ENCODE measurements at places on chromosomes 5 and 9.

DNA sequence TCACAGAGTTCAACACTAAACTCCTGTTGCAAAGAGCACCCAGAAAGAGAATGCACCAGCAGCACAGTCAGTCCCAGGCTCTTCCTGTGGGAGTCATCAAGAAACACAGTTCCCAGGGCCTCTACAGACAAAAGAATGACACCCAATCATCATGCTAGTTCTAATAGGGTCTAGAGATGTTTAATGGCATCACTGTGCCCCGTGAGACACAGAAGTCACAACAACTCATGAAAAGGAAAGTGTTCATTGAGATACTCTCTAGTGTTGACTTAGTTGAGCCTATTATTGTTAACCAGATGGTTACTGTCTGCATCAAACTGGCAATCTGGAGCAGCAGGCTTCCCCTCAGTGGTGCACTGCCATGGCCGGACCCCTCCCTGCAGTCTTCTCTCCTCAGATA is 1.6 kb downstream of the KLHL3 start:
- no peak for DNase-seq

DNA sequence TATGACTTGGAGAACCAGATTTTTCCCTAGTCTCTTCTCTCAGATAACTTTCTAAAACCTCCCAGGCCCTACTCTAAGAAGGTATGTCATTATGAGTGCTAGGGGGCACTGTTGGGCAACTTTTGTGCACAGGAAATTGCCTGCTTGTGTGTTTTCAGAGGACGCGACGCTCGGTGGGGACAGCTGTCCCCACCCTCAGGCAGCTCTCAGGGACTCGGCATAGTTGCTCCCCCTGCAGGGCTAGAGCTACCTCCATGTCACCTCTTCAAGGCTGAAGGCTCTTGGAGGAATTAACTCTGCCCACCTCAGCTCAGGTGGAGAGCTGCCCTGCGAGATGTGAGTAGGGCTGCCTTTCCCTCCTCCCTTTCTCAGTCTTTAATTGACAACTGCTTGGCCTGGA is 10.2 kb upstream of the TIFAB start:
- DNase-seq, result peak; percentile 68

DNA sequence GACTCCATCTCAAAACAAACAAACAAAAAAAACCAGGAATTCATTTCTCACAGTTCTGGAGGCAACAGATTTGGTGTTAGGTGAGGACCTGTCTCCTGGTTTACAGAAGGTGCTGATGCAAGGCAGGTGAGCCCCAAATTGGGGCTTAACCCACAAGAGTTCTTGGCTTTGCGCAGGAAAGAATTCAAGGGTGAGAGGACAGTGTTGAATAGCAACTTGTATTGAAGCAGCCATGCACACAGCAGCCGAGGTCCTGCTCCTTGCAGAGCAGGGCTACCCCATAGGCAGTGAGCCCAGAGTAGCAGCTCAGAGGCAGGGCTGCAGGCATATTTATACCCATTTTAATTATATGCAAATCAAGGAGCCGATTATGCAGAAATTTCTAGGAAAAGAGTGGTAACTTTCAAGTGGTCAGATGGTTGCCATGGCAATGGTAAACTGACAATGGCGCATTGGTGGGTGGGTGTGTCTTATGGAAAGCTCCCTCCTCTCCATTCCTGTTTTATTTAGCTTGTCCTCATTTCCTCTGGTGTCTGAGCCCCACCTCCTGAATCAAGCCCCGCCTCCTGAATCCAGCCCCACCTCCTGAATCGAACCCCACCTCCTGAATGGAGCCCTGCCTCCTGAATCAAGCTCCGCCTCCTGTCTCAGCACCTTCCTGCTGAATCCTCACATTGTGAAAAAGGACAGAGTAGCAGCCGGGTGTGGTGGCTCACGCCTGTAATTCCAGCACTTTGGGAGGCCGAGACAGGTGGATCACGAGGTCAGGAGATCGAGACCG is 34.5 kb upstream of the COL5A1 start:
- peak; percentile 46 for DNase-seq

DNA sequence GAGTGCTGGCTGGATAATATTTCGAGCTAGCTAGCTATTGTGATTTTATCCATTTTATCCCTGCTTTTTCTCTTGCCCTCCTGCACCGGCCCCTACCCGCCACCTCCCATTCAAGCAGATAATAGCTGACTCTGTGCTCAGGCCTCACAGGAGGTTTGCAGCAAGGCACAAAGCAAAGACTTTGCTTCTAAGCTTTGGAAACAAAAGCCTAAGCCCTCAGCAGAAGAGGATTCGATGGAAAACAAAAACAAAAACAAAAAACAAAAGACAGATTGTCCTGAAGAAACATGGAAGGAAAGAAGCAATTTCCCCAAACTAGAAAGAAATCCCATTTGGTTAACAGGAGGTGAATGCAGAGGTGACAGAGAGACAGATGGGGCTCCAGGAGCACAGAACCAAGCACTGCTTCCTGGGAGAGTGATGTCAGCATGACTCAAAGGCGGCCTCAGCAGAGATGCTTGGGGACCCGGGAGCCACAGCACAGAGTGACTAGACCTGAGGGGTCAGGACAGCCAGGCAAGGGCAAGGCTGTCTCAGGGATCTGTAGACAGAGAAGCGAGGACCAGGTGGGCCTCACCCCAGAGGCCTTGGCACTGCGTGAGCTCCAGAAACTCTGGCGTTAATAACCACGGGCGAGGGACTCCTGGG is 28.4 kb downstream of the MTX3 start:
- DNase-seq, result no peak

DNA sequence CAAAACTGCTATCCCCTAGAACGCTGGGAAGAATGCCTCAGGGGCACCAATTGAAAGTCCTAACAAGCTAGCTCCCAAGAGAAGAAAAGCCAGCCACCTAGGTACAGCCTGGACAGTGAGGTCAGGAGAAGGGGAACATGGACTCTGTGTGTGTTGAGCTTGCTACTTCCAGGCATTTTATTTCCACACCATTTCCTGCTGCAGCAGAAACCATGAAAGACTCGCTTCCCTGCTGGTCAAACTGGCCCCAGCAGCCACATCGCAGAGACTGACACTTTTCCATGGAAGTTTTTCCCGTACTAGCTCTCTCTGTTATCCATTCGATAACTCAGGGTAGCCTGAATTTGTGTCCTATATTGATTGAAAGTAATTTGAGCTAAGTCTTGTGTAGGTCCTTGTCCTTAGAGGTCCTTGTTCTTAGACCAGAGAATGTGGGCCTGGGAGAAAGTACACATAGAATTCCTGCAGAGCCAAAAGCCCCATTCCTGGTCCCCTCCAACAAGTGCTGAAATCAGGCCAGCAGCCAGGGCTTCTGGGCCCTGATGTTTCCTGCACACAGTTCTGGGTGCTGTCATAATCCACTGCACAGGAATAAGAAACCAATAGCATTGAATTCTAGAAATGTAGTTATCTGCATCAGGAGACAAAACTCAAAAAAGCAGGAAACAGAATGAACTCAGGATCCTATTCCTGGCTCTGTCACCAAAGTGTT is 96.6 kb downstream of the BRINP1 start:
- DNase-seq, result no peak

DNA sequence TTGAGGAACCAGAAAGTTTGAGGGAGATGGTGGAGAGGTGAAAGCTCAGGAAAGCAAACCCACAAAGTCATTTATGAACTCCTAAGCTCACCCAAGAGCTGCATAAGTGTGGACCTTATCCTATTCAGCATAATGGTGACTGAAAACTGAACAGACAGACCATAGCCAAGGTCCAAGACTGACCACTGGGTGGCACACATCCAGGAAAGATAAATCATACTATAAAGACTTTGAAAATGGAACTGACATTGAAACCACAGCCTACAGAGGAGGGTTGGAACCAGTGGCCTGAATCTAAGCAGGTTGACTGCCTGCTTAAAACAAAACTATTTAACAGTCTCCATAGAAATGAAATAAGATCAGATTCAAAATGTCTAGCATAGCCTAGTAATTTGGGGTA is 121.0 kb upstream of the RGS7BP start:
- DNase-seq, result peak; percentile 1

DNA sequence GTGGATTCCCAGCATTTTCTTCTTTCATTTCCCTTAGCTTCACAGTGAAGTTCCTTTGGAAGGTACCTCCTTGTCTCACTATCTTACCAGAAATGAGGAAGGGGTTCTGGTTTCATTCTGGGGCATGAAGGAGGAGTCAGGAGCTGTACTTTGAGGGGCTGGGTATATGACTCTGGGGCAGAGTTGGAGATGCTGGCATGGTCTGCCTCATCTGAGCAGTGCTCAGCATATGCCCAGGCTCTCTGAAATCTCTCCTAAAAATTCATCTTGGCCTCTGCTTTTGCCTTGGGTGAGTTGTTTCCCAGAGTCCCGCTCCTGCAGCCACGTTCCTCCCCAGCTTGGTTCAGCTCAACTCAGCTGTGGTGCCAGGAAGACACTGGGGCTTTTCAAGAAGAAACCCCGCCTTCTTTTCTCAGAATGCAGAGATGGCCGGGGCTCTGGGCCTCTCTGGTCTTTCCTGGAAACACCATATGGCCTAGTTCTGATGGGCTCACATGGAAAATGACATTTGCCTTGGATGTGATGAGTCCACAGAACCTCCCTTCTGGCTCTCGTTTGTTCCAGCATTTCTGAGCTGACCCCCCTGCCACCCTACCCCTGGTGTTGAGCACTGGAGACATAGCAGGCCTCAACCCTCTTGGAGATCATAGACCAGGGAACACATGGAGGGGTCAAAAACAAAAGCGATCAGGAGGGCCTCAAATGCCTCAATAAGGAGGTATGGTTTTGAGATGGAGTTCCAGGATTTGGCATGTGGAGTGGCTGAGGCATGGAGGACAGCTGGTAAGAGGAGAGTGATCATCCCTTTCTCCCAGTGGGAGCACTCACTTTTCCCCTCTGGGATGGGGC is 12.0 kb upstream of the TGFBR1 start:
- DNase-seq, result no peak

DNA sequence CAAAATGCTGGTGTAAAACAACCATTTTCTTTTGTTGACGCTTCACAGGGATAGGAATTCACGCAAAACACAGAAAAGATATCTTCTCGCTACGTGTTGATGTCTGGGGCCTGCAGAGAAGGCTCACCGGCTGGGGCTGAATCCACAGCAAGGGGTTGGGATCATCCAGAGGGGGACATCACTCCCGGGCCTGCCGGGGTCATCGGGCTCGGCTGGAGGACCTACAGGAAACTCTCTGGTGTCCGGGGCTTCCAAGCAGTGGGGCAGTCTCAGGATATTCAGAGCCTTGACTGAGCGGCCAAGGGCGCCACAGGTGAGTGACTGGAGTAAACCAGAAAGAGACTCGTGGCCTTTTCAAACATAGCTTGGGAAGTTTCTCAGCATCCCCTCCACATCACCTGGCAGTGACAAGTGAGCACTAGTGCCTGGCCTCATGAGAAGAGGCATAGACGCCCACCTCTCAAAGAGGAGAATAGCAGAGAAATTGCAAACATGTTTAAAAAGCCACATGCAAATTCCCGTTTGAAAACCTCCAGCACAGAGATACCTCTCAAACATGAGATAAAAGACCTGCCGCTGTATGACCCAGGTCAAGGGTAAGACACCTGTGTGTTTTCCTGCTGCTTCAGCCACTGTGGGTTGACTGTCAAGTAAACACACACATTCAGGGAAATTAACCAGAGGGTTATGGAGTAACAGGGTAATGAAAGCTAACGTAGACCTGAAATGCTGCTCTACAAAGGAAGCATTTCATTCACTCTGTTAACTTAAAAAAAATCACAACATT is 50.8 kb upstream of the SIMC1 start:
- no peak for DNase-seq

- DNase-seq, result no peak
Measured at GRCh38 chr5:159241946-159242552, 21.0 kb upstream of the UBLCP1 start.

DNA sequence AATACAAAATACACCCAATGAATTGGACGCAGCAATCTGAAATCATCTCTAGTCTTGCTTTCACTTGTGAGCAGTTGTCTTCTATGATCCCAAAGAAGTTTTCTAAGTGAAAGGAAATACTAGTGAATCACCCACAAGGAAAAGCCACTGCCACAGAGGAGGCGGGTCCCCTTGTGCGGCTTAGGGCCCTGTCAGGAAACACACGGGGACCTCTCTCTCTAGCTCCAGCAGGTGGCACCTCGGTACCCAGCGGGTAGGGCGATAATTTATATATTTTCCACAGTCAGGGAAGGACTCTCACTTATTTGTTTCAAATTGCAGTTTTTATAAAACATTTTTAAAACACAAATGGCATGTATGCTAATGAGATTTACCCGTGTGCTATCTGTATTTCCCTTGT is 417.1 kb downstream of the KDM4C start:
- peak; percentile 13 for DNase-seq

- peak; percentile 66 for DNase-seq
Measured at GRCh38 chr5:146690880-146691355, 174.9 kb upstream of the GPR151 start.

DNA sequence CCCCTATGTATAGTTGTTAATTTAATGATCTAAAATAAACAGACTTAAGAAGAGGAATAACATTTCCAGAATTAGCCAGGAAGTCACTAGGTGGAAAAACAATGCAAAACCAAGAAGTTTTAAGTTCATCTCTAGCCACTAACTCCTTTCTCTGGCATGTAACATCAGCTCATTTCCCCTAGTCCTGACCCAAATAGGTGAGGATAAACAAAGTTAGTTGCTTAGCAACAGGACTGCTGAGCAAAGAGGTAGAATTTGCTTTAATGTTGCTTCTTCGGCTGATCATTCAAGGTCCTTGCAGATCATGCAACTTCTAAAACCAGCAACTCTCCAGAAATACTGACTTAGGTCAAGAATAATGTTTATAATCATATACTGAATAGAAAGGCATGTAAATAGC is 675.8 kb downstream of the CETN3 start:
- DNase-seq, result no peak

DNA sequence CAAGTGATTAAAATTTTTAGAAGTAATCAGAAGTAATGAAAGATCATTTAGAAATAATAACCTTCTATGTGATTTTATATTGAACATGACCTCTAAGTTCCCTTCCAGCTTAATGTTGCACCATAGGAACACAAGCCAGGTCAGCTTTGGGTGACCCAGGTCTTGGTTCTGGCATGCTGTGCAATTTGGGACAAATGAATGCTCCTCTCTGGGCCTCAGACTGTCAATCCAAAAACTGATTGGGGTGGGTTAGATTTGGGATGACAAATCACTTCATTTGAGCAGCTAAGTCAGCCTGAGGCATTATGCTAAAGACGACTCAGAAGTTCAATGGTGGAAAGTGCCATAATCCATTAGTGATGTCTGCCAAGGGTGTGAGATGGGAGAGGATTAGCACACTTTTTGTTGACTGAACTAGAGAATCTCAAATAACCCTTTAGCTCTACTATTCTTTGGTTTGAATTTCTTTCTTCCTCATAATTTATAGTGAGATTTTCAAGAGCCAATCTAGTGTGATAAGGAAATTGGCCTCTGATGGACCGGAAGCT is 60.7 kb upstream of the BOD1 start:
- no peak for DNase-seq

Data from SK-N-SH (cell line).